ENCODE measurements at places on chromosomes 2 and 18.

DNA sequence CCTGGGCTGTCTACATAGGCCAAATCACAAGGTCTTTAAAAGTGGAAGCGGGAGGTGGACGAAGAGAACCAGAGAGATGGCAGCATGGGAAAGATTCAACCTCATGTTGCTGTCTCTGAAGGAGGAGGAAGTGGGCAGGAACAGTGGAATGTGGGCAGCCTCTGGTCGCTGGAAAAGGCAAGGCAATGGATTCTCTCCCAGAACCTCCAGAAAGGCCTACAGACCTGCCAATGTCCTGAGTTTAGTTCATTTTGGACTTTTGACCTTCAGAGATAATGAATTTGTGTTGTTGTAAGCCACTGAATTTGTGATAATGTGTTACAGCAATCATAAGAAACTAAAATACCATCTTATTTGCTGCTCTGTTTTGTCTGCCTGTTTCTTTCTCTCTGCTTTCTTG, 122.5 kb downstream of the RNF152 start:
- no peaks in the 10 kb centered on the region for H3K36me3 ChIP-seq
- DNase-seq = no peak
- H3K27ac ChIP-seq = no peak overlapping the region
- H3K27me3 ChIP-seq = no peaks in the 10 kb centered on the region

DNA sequence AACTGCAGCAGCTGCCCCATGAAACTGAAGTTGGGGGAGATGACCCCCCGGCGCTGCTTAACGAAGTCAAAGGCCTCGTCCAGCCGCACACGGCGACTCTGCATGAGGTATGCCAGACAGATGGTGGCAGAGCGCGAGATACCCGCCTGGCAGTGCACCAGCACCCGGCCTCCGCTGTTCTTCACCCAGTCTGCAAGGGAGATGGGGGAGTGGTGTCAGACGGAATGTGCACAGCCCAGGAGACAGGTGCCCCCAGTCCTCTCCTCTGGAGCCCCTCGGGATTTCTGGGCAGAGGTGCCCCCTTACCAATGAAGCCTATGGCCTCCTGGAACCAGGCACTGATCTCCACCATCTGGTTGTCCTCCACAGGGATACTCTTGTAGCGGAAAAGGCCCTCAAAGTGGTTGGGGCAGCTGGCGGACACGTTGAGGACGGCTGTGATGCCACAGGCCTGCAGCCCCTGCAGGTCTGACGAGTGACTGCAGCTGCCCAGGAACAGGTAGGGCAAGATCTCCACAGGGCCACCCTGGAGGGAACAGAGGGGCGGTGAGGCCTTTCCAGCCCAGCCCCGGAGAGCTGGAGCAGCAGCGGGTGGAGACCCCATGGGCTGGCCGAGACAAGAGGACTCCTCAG, 1.3 kb downstream of the DUSP2 start:
- H3K27me3 ChIP-seq = no peaks in the 10 kb centered on the region
- peak overlapping the region; percentile 43 for H3K4me3 ChIP-seq
- DNase-seq = peak; percentile 54

DNA sequence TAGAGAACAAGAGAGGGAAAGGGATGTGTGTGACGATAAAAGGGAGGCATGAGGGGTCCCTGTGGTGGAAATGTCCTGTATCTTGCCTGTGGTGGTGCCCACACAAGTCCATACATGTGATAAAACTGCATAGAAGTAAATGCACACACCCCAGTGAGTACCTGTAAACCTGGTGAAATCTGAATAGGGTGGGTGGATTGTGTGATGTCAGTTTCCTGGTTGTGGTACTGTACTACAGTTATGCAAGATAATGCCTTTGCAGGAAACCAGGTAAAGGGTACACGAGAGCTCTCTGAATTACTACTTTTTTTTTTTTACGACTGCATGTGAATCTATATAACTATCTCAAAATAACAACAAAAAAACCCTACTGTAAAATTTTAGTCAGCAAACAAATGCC, 22.1 kb downstream of the SERPINE2 start:
- H3K36me3 ChIP-seq = no peaks in the 10 kb centered on the region
- H3K27me3 ChIP-seq = no peaks in the 10 kb centered on the region
- H3K4me1 ChIP-seq = peaks cover 19% of the 10 kb centered on the region
- no peak for DNase-seq

DNA sequence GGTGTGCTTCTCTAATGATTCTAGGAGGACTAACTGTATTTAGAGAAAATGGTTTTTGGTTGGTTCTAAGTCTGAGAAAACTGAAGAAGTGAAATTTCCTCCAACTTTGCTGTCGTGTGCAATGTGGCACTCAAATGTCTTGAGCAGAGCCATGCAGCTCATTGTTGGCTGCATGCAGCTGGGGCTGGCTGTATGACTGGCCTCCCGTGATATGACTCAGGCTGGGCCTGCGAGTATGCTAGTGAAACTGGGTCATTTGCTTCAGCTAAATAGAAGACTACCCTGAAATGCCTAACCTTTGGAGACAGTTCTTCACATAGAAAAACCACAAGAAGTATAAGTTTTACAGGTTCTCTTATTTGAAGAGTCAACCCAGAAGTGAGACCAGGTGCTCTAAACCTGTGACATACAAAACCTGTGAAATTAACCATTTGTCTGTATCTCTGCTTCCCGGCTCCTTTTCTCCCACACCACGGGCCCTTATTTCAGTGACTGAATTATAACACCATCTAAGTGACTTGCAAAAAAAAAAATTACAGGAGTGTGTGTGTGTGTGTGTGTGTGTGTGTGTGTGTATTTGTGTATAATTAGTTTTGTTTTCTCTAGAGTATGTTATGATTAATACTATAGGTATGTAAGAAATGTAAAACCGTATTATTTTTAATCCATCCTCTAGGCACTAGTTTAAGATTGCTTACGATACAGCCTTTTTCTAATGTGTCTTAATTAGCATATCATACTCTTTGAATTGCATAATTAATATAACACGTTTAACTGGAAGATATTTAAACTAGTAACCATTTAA, 15.9 kb downstream of the POLI start:
- no peak overlapping the region for H3K4me3 ChIP-seq
- no peaks in the 10 kb centered on the region for H3K27me3 ChIP-seq
- H3K27ac ChIP-seq = no peak overlapping the region

- H3K4me3 ChIP-seq = peak overlapping the region; percentile 97
- no peaks in the 10 kb centered on the region for H3K27me3 ChIP-seq
- H3K36me3 ChIP-seq = peaks cover 14% of the 10 kb centered on the region
These were observed 1.7 kb downstream of the NCK2 start for GRCh38 chr2:105746177-105747080.

- no peak for DNase-seq
- H3K4me3 ChIP-seq = no peak overlapping the region
- peaks cover 50% of the 10 kb centered on the region for H3K4me1 ChIP-seq
These were observed 70.3 kb upstream of the DSG1 start for GRCh38 chr18:31247574-31248199.

GRCh38 chr2:207950063-207950760, 75.1 kb downstream of the PLEKHM3 start:
- H3K4me1 ChIP-seq = no peaks in the 10 kb centered on the region
- no peak for DNase-seq
- no peaks in the 10 kb centered on the region for H3K36me3 ChIP-seq
- H3K27ac ChIP-seq = no peak overlapping the region
- H3K27me3 ChIP-seq = no peaks in the 10 kb centered on the region

GRCh38 chr2:120466704-120467054, 120.7 kb downstream of the INHBB start:
- H3K27ac ChIP-seq = no peak overlapping the region
- H3K36me3 ChIP-seq = no peaks in the 10 kb centered on the region
- peaks cover 14% of the 10 kb centered on the region for H3K4me1 ChIP-seq
- H3K27me3 ChIP-seq = no peaks in the 10 kb centered on the region
- DNase-seq = no peak

DNA sequence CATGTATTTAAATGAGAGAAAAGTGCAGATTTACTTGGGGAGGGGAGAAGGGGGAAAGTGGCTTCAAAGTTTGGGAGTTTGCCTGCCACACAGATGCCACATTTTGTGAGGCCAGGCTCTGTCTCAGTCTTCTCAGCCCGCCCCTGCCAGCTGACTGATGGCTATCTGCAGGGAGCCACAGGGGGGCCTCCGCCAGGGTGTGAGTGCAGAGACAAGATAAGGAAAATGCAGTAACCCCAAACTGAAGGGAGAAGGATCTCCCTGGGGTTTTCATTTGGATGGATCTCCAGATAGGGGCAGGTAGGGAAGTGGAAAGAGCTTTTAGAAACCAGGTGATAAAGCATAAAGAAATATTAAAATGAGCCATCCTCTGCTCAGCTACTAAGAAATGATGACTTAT, 128.8 kb downstream of the ZNF521 start:
- no peak overlapping the region for H3K4me3 ChIP-seq
- H3K27me3 ChIP-seq = peaks cover 3% of the 10 kb centered on the region
- no peaks in the 10 kb centered on the region for H3K36me3 ChIP-seq
- no peak for DNase-seq

DNA sequence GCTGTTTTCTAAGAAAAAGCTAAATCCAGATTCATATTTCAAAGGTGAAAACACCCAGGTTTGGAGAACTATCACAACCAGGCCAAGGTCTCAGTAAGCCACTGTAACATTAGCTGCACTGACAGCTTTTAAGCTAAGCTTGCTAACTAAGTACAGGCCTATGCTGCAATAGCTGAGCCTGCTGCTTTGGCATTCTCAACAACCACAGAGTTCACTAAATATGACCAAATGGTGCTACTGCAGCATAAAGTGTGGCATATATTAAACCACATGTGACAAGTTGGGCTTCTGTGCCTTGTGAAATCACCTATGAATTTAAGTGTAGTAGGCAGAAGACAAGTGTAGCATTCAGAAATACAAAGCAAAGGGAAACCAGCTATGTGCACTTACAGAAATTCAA, 206.7 kb downstream of the TCF4 start:
- DNase-seq = no peak
- no peaks in the 10 kb centered on the region for H3K36me3 ChIP-seq
- H3K4me3 ChIP-seq = no peak overlapping the region
- H3K4me1 ChIP-seq = no peaks in the 10 kb centered on the region
- no peak overlapping the region for H3K27ac ChIP-seq

- no peaks in the 10 kb centered on the region for H3K4me1 ChIP-seq
- H3K27ac ChIP-seq = no peak overlapping the region
- H3K36me3 ChIP-seq = no peaks in the 10 kb centered on the region
- H3K4me3 ChIP-seq = no peak overlapping the region
- no peaks in the 10 kb centered on the region for H3K27me3 ChIP-seq
These were observed 180.1 kb upstream of the SALL3 start for GRCh38 chr18:78799382-78800089.

- peaks cover 13% of the 10 kb centered on the region for H3K4me1 ChIP-seq
- no peak for DNase-seq
- H3K36me3 ChIP-seq = peaks cover 91% of the 10 kb centered on the region
- H3K27ac ChIP-seq = peak overlapping the region; percentile 81
These were observed 25.0 kb downstream of the FN1 start for GRCh38 chr2:215410932-215411285.

GRCh38 chr2:6535572-6535971, 330.1 kb downstream of the CMPK2 start:
- no peak for DNase-seq
- no peaks in the 10 kb centered on the region for H3K36me3 ChIP-seq
- H3K27me3 ChIP-seq = no peaks in the 10 kb centered on the region
- H3K4me1 ChIP-seq = no peaks in the 10 kb centered on the region
- H3K4me3 ChIP-seq = no peak overlapping the region

GRCh38 chr2:223760838-223761502, 76.4 kb downstream of the AP1S3 start:
- peaks cover 30% of the 10 kb centered on the region for H3K36me3 ChIP-seq
- peaks cover 40% of the 10 kb centered on the region for H3K4me1 ChIP-seq
- H3K4me3 ChIP-seq = no peak overlapping the region
- peak; percentile 90 for DNase-seq
- H3K27me3 ChIP-seq = no peaks in the 10 kb centered on the region

DNA sequence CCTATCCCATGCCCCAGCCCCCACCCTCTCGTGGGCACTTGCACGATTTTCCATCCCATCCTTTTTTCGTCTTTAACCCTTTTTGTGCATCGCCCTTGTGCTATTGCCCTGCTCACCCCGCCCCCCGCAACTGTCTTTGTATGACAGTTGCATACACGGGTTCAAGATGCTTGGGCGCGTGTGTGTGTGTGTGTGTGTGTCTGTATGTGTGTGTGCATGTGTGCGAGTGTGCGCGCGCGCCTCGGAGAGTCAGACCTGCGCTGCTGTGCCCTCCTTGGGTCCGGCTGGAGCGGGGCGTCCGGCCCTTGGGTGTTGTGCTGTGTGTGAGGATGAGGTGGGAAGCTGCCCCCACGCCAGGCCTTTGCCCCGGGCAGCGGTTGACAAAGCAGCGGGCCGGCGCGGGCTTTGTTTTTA, 230.7 kb downstream of the HAUS1 start:
- peaks cover 19% of the 10 kb centered on the region for H3K4me1 ChIP-seq

- H3K4me1 ChIP-seq = no peaks in the 10 kb centered on the region
- no peak for DNase-seq
- no peaks in the 10 kb centered on the region for H3K27me3 ChIP-seq
These were observed 43.1 kb downstream of the RMP24 start for GRCh38 chr18:36015629-36016028.

- peaks cover 10% of the 10 kb centered on the region for H3K4me1 ChIP-seq
- H3K27me3 ChIP-seq = no peaks in the 10 kb centered on the region
- no peak overlapping the region for H3K4me3 ChIP-seq
- no peak overlapping the region for H3K27ac ChIP-seq
- H3K36me3 ChIP-seq = no peaks in the 10 kb centered on the region
- DNase-seq = no peak
These were observed 6.8 kb upstream of the ARHGAP25 start for GRCh38 chr2:68727683-68728375.

GRCh38 chr2:127530245-127531140, 4.2 kb upstream of the IWS1 start:
- H3K27me3 ChIP-seq = no peaks in the 10 kb centered on the region
- H3K36me3 ChIP-seq = no peaks in the 10 kb centered on the region
- H3K4me1 ChIP-seq = peaks cover 5% of the 10 kb centered on the region
- no peak for DNase-seq
- H3K27ac ChIP-seq = no peak overlapping the region
- no peak overlapping the region for H3K4me3 ChIP-seq

DNA sequence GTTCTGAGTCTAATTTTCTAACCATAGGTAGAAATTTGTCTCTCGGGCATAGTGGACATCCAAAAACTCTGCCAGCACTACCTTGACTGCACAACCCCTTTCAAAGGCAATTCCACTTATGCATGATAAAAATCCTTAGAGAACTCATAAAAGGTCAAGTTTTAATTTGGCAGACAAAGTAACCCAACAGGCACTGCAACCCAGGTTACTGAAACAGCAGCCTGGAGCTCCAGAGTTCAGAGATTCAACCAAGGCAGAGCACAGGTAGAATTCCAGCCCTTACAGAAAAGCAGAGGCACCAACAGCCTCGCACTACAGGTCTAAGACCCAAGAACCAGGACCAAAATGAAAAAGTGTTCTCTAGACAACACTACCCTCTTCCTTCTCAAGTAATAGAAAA, 1.8 kb downstream of the DTNB start:
- H3K36me3 ChIP-seq = no peaks in the 10 kb centered on the region
- peak overlapping the region; percentile 83 for H3K27ac ChIP-seq
- H3K27me3 ChIP-seq = no peaks in the 10 kb centered on the region
- no peak for DNase-seq
- peaks cover 12% of the 10 kb centered on the region for H3K4me1 ChIP-seq
- H3K4me3 ChIP-seq = peak overlapping the region; percentile 76

- no peaks in the 10 kb centered on the region for H3K4me1 ChIP-seq
- peaks cover 99% of the 10 kb centered on the region for H3K27me3 ChIP-seq
- DNase-seq = no peak
- H3K36me3 ChIP-seq = no peaks in the 10 kb centered on the region
These were observed 5.6 kb downstream of the RAX start for GRCh38 chr18:59267503-59268126.

GRCh38 chr2:181153886-181154285, 173.5 kb downstream of the UBE2E3 start:
- DNase-seq = no peak
- H3K4me3 ChIP-seq = no peak overlapping the region
- H3K27ac ChIP-seq = no peak overlapping the region
